ENCODE measurements at places on chromosomes 7 and 10.

DNA sequence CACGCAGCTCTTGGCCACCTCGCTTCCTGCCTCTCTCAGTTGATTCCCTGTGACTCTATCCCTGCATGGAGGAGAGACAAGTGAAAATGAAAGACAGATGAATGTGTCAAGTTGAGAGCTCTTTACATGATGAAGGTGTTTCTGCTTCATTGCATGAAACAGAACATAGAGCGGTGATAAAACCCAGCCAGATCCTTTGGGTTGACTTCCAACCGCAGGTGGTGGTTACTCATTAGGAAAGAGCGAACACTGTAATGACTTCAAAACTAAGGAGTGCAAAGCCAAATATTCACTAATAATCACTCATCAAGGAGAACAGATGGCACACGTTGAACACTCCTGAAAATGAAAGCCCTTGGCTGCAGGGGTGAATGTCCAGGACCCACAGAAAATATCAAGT is 31.8 kb upstream of the WDR11 start:
- no peak for DNase-seq

DNA sequence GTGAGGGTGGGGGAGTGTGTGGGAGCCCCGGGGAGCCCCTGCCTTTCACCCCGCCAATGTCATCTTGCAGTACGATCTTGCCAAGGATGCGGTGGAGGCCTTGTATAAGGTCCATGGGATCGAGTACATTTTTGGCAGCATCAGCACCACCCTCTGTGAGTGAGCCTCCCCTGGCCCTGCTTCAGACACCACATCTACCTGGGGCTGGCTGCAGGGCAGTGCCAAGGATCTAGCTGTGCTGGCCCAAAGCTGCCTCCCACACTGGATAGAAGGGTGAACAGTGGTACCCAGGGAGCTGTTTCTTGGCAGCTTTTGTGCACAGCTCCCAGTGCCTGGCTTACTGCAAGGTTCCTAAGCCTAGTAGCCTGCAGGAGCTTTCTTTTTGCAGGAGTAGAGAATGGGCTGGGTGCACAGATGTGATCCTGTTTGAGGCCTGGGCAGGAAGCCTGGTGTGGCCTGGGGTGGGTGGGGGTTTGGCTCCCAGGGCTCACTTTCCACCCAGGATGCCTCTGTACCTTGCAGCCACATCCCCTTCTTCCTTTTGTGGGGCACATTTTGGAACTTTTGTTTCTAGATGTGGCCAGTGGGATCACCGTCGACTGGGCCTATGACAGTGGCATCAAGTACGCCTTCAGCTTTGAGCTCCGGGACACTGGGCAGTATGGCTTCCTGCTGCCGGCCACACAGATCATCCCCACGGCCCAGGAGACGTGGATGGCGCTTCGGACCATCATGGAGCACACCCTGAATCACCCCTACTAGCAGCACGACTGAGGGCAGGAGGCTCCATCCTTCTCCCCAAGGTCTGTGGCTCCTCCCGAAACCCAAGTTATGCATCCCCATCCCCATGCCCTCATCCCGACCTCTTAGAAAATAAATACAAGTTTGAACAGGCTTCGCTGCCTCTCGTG is 12.2 kb upstream of the CPA1 start:
- no peak for DNase-seq

DNA sequence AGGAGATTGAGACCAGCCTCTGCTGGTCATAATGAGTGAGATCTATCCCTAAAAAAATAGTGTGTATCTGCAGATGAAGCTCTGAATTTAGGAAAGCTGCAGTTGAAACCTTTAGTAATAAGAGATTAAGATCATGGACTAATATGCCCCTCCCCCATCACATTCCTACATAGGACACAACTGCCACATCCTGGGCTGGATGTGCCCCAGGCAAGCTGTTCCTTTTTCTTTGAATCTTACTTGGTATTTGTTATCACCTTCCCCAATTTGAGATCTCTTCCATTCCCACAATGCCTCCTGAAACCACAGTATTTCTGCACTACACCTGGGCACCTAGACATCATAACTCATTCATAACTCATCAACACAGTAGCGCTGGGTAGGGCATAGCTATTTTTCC is 74.1 kb downstream of the DOCK1 start:
- DNase-seq = no peak

- no peak for DNase-seq
Measured at GRCh38 chr7:1758859-1759521, 88.9 kb downstream of the ELFN1 start.

DNA sequence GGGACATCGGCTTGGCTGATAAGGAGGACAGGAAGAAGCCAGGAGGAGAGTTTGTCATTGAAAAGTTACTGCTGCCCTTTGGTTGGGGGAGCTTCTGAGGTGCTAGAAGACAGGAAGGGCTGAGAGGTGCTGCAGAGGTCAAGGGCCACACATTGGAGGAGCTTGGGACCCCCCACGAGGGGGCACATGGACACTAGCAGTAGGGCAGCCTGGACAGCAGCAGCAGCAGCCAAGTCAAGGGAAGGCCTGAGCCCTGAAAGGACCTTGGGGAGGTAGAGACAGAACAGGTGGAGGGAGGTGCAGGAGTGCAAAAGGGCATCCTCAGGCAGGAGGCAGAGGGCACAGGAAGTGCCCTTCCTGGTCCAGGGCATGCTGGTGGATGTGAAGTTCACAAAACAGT is 439.7 kb upstream of the IGFBP3 start:
- DNase-seq = no peak

GRCh38 chr7:95421847-95422444 is 12.9 kb downstream of the PON2 start:
- no peak for DNase-seq

DNA sequence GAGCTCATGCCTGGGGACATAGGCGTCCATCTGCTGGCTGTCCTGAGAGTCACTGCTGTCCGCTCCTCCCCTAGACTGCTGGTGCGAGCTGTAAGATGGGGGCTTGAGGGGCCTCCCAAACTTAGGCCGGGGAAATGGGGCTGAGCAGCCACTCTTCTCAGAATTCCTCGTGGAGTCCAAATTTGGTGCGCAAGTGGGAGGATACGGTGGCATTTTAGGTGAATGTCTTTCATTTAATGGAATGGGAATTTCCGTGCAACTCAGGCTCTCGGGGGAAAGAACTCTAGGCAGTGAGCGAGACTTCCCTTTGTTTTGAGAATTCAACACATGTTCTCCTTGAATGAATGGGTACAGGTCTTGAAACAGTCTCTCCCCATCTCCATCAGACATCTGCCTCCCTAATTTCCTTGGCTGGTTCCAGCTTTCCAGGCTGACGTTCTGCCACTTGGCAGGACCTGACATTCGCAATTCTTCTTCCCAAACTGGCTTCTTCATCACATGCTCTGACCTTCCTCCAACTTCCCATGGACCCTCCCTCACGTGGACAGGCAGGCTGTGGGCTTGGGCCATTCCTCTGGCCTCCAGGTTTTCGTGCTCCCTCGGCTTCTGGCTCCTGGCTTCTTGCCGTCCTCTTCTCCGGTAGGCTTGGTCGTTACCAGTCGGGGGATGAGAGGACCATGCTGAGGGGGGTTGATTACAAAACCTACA is 30.1 kb downstream of the JCAD start:
- DNase-seq = no peak

DNA sequence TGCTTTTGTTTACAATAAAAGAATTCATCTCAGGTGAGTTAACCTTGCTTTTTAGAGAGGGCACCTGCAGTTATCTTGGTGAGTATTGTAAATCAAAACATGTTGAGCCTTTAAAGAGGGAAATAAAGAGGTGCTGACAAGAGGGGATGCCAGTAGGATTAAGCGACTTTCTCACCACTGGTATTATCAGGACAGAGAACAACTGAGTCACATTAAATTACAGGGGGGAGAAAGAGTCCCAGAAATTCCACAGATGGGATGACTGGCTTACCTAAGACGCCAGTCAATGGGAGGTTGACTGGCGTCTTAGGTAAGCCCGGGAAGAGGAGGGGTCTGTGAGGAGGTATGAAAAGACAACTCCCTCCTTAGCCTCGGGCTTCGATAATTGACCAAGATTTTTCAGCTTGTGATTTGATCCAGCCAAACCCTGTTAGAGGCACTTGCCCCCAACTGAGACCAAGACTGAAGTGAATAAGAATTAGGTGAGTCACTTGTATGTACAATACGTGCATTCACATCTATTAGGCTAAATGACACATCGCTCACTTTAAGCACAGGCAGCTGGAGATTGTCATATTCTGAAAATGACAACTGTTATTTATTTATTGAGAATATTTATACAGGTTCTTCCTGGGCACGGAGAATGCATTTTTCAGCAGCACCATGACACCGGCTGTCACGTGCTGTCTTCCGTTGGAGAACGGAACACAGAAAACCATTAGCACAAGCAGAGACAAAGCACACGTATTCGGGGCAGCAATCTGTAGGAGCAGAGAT is 117.6 kb downstream of the SEM1 start:
- DNase-seq = no peak

GRCh38 chr7:2417981-2418481 is 14.6 kb downstream of the CHST12 start:
- DNase-seq = no peak

GRCh38 chr7:128381161-128381821 is 19.8 kb upstream of the PRRT4 start:
- peak; percentile 38 for DNase-seq

DNA sequence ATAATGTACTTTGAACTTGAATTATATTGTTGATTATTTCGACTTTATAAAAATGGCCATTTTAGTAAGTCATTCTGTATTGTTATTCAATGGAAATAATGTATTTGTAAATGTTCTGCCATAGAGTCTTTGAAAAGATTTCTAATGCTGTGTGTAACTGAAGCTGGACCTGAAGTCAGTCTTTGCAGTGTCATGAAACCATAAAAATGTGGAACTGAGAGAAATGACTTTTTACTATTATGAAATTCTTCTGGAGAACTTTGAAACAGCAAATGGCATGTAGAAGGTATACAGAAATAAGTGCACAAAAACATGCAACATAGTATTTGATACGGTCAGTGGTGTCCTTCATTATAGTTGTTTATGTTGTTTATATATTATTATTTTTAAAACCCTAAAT is 59.7 kb upstream of the ADRA2A start:
- peak; percentile 74 for DNase-seq

DNA sequence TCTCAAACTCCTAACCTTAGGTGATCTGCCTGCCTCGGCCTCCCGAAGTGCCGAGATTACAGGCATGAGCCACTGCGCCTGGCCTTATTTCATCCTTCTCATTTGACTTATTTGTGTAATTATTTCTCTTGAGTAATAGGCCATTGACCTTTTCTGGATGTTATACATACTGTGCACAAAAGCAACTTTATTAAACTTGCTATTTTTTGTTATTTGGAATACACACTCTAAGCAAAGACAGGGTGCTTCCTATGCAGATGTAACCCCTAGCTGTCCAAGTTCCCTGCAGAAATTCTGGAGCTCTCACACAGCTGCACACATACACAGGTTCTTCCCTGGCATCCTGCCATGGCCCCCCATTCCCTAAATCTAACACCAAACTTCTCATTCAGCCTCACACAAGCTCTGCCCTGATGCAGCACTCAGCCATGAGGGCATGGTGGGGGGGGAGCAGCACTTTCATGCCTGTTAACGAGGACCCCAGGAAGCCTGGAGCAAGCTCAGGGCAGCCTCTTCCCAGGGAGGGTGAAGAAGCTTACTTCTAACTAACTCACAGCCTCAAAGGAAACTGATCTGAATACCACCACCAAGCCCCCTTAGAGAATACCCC is 33.2 kb downstream of the SH3PXD2A start:
- no peak for DNase-seq

- no peak for DNase-seq
Measured at GRCh38 chr7:18202315-18203045, 174.8 kb upstream of the PRPS1L1 start.

- no peak for DNase-seq
Measured at GRCh38 chr10:26222563-26222962, 6.0 kb downstream of the GAD2 start.

GRCh38 chr7:152485826-152486225 is 50.0 kb upstream of the KMT2C start:
- DNase-seq = no peak

- no peak for DNase-seq
Measured at GRCh38 chr7:150429699-150430098, 20.7 kb upstream of the GIMAP8 start.

- DNase-seq = peak; percentile 6
Measured at GRCh38 chr7:114715907-114716306, 206.0 kb upstream of the MDFIC start.

- DNase-seq = no peak
Measured at GRCh38 chr7:1693991-1694524, 24.0 kb downstream of the ELFN1 start.

DNA sequence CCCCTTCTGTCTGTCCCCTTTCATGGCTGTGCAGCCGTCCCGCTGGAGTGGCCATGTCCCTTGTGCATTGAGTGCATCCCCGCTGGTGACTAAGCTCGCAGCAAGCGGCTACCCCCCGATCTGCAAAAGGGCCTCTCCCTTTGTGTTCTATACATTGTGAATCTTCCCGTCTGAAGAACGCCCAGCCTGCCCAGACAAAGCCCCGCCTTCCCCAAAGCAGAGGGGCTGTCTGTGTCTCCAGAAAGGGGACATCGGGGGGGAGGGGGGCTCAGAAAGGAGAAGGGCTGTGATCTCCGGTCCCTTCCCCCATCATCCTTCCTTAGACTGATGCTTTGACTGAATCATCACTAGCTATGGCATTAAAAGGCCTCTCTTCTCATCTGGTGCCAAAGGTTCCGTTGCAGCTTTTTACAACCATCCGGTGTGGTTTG is 11.9 kb downstream of the NPTX2 start:
- no peak for DNase-seq

GRCh38 chr10:47190301-47190700 is 109.7 kb upstream of the GDF10 start:
- no peak for DNase-seq

- DNase-seq = no peak
Measured at GRCh38 chr10:132539431-132539839, 1.8 kb downstream of the INPP5A start.

DNA sequence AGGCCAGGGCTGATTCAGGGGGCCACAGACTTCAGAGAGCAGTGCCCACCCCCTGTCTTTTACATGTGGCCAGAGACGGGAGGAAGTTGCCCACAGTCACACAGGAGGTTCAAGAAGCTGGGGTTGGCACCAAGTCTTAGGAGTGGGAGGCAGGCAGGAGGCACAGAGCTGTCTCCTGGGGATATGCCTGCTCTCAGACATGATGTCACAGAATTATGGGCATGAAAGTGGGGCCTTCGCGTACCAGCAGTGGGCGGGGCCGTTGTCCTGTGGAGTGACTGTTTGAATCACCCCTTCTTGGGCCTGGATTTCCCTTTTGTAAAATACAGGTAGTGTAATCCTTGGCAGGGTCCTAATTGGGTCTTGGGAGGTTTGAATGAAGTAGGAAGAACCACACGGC is 81.2 kb upstream of the PPIF start:
- DNase-seq = peak; percentile 80

- DNase-seq = peak; percentile 80
Measured at GRCh38 chr7:150781103-150781502, 19.1 kb downstream of the TMEM176B start.

- DNase-seq = no peak
Measured at GRCh38 chr7:50723173-50723572, 59.5 kb downstream of the GRB10 start.
